ENCODE measurements at places on chromosomes 6 and 20.

- DNase-seq, result no peak
Observed at GRCh38 chr6:47005486-47005885, 36.6 kb downstream of the ADGRF1 start.

- DNase-seq, result no peak
Observed at GRCh38 chr20:23540624-23541023, 27.7 kb downstream of the CST9L start.

DNA sequence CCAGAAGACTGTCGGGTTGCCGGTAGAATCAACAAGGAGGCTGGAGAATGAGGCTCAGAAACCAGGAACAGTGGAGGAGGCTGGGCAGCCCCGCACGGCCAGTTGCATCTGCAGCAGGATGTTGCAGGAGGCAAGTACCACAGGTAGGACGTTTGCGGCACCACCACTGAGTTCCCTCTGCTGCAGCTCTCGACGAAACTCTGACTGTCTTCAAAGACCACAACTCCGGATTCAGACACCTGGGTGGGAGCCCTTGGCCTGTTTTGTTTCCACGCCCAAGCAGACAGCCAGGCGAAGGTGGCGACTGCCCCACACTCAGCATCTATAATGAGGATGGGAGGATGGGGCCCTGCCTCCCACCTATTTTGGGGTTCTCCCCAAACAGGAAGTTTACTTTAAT lies 218.2 kb downstream of the ZDHHC14 start:
- no peak for DNase-seq

- DNase-seq, result no peak
Observed at GRCh38 chr6:128071212-128071611, 170.4 kb upstream of the THEMIS start.

- DNase-seq, result no peak
Observed at GRCh38 chr20:19860737-19861136, 102.7 kb downstream of the RIN2 start.

DNA sequence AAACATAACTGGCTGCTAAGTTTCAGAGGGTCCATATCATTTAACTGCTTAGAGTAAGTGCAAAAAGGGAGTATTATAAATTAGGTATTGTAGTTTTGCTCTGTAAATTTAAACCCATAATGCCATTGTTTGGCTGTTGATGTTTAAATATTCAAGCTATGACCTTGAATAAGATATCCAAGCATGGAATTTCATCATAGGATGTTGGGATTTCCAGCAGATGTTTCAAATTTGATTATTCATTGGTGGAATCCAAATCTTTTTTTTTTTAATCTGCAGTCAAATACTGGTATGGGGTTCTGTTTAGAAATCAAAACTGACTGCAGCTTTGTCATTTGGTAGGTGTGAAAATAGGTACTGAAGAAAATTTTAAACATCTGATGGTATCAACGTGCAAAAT lies 161.0 kb downstream of the KHDC1L start:
- DNase-seq, result no peak
